CD4-positive, alpha-beta T cell treated with Interleukin-2 at 100 ng/mL for 4 hours (primary cell): ENCODE measurements at places on chromosomes 2 and 18.

DNA sequence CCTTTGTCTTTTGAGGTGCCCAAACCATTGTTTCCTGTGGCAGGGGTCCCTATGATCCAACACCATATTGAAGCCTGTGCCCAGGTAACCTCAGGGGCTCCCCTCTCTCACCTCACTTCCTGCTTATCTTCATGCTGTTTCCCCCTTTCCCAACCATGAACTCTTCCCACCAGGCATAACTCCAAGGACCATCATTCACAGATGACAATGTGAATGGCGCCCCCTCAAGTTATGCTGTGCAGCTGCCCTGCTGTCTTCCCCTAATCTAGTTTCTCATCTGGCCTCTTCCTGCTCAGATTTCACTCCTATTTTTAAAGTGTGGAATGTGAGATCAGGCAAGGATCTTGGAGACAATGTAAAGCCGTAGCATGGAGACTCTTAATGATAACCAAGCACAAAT is 1.4 kb downstream of the GMPPA start:
- no peak for DNase-seq

DNA sequence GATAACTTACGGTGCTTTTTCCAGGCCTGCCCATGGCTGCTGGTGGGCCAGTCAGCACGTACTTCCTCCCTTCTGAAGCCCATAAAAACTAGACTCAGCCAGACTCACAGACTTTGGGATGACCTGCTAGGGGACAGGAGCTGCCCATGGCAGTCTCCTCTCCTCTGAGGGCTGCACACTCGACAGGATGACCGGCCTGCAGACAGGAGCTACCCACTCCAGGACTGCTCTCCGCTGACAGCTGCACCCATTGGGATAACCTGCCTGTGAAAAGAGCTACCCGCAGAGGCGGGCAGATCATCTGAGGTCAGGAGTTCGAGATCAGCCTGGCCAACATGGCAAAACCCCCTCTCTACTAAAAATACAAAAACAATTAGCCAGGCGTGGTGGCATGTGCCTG is 75.4 kb downstream of the EPB41L3 start:
- DNase-seq, result no peak

GRCh38 chr18:10515456-10515855 is 10.4 kb upstream of the NAPG start:
- DNase-seq, result no peak

- no peak for DNase-seq
Measured at GRCh38 chr2:138267161-138267901, 234.2 kb upstream of the SPOPL start.

- DNase-seq, result no peak
Measured at GRCh38 chr2:127632592-127633489, 13.1 kb upstream of the GPR17 start.

DNA sequence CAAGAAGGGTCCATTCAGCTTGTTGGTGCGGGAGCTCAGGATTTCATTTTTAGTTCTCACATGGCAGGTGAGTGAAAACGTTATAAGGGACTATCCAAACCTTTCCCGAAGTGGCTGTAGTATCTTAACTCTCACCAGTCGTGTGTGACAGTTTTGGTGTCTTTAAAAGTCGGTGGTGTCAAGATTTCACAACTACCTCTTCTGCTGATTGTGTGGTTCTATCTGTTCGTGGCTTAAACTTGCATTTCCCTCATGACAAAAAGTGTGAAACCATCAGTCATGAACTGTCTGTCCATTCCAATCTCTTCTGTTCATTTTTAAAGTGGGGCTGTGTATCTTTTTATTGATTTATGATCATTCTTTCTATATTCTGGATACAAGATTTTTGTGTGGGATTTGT is 3.8 kb upstream of the AQP12B start:
- no peak for DNase-seq

DNA sequence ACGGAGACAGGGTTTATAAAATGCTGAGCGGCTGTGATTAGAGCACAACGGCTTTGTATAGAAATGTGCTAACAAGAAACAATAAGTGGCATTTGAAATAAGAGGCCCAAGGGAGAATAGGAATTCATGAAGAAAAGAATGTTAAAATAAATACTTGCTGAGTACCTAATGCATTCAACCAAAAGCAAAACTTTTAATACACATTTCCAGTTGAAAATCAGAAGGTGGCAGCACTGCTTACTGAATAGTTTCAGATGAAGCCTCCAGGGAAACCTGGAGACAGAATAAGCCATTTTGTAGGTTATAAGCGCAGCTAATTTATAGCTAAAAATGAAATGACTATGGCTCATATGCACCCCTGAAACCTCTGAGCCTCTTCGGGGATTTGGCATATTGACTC is 286.6 kb downstream of the DPP10 start:
- no peak for DNase-seq

- no peak for DNase-seq
Measured at GRCh38 chr2:178912416-178913048, 105.3 kb upstream of the TTN start.

GRCh38 chr2:164911832-164912231 is 43.5 kb downstream of the SLC38A11 start:
- no peak for DNase-seq

DNA sequence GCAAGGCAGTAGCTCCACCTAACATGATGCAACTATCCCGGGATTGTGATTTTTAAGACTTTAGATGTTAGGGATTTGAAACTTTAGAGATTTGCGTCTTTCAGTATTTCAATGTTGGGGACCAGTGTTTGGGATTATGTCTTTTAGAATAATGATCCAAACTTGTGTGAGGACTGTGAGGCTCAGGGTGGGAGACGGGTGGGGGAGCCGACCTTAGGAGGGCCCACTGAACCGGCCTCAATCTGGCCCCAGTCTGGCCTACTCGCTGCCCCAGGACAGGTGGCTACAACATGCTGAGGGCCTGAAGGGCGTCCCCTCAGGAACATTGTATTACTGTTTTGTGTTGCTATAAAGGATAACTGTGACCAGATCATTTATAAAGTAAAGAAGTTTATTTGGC is 10.7 kb downstream of the AMER3 start:
- no peak for DNase-seq

DNA sequence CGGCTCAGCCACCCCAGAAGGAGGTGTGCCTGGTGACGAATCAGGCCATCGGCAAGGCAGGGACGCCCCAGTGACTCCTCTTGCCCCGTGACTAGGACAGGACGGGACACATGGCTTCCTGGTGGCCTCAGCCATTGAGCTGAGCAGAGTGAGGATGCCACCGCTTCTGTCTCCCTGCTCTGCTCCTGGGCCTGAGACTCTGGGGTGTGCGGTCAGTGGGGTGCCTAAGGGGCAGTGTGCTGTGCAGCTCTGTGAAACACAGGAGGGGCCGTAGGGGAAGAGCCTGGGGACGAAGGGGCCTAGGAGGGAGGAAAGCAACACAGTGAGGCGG is 24.3 kb downstream of the IGFBP5 start:
- no peak for DNase-seq

DNA sequence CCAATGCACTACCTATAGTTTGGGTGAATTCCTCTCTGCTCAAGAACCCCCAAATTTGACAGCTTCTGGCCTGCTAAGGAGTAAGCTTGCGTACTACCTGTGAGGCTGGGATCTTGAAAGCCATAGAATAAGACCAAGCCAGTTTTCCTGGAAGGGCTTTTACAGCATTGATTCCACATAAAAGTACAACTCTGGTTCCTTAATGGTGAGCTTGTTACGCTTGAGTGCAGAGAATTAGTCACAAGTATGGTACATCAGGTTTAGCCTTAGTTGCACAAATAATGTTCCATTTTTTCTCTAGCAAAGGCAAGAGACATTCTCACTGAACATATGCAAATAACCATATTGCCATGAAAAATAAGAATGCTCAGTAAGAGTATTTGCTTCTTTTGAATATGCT is 39.1 kb upstream of the STK39 start:
- no peak for DNase-seq

DNA sequence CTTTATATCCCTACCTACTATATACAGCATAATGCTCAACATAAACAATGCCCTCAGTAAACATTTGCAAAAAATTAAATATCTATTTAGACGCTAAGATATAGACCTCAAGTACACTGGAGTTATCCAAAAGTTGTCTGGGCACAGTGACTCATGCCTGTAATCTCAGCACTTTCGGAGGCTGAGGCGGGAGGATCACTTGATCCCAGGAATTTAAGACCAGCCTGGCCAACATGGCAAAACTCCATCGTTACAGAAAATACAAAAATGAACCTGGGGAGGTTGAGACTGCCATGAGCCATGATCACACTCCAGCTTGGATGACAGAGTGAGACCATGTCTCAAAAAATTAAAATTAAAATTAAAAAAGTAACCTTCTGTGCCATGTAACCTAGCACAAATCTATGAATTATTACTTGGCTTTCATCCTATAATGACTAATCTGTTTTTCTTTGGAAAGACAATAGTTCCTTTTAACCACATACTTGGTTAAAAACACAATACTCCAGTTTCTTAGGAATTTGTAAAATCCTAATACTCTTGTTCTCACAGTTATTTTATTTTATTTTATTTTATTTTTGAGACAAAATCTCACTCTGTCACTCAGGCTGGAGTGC is 6.7 kb upstream of the TNFAIP6 start:
- no peak for DNase-seq

- DNase-seq, result no peak
Measured at GRCh38 chr2:202771741-202772460, 99.7 kb downstream of the ICA1L start.

GRCh38 chr2:136136931-136137330 is 19.0 kb upstream of the CXCR4 start:
- DNase-seq, result peak; percentile 80

DNA sequence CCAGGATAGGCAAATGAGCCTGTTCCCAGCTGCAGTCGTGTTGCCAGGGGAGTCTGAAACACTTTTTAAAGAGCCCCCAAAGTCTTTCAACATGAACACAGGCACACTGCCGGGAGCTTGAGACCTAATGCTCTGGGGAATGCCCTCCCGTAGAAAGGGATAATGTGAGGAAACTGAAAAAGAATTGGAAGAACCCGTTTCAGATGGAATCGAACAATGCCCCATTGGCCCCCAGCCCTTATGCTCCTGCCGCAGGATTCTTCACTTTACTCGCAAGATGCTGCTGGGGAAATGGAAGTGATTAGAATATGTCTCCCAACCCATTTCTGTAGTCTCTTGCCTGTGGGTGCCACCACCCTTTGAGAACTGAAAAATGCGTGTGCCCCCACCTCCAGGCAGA is 136.3 kb upstream of the GATA6 start:
- no peak for DNase-seq

GRCh38 chr18:55404136-55404830 is 183.7 kb downstream of the TCF4 start:
- no peak for DNase-seq

GRCh38 chr18:63997041-63997440 is 27.2 kb downstream of the SERPINB8 start:
- no peak for DNase-seq

GRCh38 chr2:185137700-185138099 is 539.4 kb downstream of the ZNF804A start:
- DNase-seq, result no peak

DNA sequence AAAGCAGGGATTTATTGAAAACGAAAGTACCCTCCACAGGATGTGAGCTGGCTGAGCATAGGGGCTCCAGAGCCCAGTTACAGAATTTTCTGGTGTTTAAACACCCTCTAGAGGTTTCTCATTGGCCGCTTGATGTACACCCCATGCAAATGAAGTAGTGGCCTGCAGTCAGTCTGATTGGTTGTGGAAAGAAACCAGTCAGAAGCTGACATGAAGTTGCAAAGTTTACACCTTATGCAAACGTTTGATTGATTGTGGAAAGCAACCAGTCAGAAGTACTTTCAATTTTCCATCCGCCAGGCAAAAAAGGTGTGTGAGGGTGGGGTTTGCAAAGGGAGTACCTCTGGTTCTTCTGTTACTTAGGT is 62.3 kb downstream of the VWA3B start:
- peak; percentile 23 for DNase-seq

DNA sequence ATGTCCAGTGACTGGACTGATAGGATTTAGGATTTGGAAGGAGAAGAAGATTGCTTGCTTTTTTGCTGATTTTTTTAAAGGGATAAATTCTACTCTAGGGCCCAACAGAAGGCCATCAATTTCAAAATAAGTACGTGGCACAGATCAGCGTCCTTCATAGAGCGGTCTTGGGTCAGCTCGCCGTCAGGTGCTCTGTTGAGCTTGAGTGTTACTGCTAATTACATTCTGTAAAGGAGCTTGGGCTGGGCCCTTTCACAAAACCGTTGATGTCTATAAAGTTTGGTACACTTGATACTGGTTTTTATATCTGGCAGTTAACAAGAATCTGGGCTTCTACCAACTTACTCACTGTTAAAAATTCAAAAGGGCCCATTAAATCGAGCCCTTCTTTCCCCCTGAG is 45.4 kb downstream of the ARMC9 start:
- DNase-seq, result no peak

DNA sequence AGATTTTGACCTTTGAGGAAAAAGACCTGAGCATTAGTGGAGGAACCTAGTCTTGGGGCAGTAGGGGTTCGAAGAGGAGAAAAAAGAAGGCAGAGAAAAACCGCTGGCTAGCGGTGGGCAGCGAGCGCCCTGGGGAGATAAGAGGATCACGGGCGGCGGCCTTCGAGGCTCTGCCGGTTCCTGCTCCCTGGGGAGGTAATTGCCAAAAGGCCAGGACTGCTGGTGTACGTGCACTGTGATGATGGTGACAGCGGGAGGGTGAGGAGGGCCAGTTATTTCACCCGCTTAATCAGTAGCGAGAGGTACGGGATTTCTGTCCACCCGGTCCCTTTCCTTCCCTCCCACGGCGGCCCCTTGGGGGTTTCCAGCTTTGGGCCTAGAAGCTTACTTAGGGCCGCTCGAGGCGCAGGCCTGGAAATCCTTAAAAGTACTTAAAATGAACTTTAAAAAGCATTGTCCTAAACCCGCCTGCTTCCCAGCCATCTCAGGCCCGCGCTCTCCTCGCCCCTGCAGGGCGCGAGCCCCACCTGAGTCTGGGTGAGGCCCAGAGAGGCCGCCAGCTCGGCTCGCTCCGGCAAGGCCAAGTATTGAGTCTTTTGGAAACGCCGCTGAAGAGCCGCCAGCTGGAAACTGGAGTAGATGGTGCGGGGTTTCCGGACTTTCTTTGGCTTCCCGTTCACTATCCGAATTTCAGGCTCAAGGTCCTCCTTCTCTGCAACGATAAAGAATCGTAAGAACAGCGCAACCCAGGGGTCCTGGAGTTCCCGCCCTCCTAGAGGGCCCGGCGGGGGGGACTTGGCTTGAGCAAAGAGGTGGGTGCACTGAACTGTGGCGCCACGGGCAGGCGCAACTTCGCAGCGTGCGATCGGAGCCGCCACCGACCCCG is 1.5 kb downstream of the DLX2 start:
- no peak for DNase-seq

GRCh38 chr2:122139739-122140420 is 384.4 kb downstream of the TSN start:
- DNase-seq, result no peak

DNA sequence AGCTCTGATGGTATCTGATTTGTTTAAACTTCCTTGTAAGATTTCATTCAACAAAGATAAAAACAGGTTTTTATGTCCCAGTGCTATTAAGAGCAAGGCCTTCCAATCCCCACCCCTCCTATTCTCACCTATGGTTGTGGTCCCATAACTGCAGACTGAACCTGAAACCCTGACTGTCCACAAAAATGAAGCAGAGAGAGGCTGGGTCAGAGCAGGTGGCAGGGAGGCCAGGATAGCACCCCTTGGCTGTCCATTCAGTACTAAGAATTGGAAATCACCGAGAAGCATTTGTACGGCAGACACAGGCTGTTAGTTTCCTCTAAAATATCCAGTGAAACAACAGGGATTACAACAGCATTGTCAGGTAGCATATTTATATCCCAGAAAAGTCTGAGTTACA is 37.3 kb upstream of the FMNL2 start:
- no peak for DNase-seq

GRCh38 chr18:60663060-60663989 is 290.8 kb upstream of the MC4R start:
- DNase-seq, result no peak

GRCh38 chr18:4352746-4353551 is 102.2 kb downstream of the DLGAP1 start:
- DNase-seq, result no peak
